Muscle of leg (tissue), 16 donors: ENCODE measurements at places on chromosomes 11 and 22. TPM values are rescaled to one million over a fixed set of nuclear protein-coding genes. Genes with fewer than 3 reads are reported as not detected.

CCDC81 gene
- 1.1 TPM for total RNA-seq

DNA sequence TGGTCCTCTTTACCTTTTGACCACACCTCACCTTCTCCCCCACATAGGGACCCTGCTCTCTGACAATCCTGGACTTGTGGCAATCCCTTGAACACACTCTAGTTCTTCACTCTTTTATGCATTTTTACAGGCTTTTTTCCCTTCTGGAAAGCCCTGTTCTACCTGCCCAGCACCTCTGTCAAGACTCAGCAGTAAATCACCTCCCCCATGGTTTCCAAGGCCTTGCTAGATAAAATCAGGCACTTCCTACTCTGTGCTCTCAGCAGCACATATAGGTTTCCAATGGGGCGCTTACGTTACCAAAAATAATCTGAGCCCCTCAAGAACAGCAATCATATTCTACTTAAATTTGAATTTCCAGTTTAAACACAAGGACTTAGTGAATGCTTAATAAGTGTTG is 53.9 kb downstream of the ETS1 start:
- no peak overlapping the region for H3K27ac ChIP-seq
- H3K36me3 ChIP-seq: no peaks in the 10 kb centered on the region
- H3K27me3 ChIP-seq: no peaks in the 10 kb centered on the region
- H3K4me1 ChIP-seq: peaks cover 7% of the 10 kb centered on the region
- H3K4me3 ChIP-seq: no peak overlapping the region

DNA sequence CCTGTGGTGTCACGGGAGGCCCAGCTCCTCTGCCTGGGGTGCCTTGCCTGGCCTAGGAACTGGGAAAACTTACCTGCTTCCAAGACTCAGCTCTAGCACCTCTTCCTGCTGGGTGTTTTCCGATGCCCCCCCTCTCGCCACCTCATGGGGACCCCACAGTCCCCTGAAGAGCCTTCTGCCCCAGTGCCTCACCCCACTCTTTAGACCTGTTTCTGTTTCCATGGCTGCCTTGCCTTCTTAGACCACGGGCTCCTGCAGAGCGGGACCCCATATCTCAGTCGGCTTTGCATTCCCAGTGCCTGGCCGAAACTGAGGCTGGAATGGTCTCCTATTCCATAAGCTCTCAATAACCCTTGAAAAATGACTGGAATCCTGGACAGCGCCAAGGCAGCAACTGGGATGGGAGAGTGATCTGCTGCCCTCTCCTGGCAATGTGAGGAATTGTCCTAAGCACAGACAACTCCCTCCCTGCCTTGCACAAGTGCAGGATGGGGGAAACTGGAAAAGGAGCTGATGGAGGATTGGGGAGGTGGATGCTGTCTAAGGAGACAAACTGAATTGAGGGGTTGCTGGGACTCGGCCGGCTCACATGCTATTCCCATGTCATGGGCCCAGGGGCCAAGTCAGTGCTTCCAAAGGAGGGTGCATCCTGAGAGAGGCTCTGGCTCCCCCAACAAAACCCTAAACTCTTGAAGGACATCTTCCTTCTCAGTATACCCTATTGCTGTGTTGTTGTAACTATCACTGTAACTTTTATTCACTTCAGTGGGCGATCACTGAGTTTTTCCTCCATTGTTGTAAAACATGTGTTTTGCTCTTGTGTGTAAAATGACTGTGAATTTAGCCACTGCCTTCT is 26.6 kb upstream of the IL17RA start:
- no peaks in the 10 kb centered on the region for H3K36me3 ChIP-seq
- no peaks in the 10 kb centered on the region for H3K27me3 ChIP-seq
- H3K27ac ChIP-seq: no peak overlapping the region
- no peak overlapping the region for H3K4me3 ChIP-seq
- peak; percentile 87 for DNase-seq

DNA sequence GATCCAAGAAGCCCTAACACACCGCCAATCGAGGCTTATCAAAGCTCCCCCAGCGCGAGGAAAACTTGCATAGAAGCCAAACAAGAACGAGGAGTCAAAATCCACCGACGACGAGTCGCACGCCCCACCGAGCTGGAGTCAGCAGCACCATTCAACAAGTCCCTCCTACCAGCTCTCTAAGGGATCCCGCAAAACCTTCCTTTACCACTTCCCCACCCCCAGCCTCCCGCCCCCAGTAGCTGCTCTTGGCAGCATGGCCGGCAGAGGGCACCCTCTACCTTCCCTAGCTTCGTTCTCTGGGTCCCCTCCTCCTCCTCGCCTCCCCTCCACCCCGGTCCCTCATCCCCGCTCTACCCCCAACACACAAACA is 1.4 kb downstream of the BDNF start:
- peak overlapping the region; percentile 67 for H3K4me3 ChIP-seq
- DNase-seq: peak; percentile 91
- peaks cover 21% of the 10 kb centered on the region for H3K4me1 ChIP-seq
- H3K27ac ChIP-seq: peak overlapping the region; percentile 68
- H3K36me3 ChIP-seq: no peaks in the 10 kb centered on the region

HTATIP2 gene
- total RNA-seq: 1.2 TPM

DNA sequence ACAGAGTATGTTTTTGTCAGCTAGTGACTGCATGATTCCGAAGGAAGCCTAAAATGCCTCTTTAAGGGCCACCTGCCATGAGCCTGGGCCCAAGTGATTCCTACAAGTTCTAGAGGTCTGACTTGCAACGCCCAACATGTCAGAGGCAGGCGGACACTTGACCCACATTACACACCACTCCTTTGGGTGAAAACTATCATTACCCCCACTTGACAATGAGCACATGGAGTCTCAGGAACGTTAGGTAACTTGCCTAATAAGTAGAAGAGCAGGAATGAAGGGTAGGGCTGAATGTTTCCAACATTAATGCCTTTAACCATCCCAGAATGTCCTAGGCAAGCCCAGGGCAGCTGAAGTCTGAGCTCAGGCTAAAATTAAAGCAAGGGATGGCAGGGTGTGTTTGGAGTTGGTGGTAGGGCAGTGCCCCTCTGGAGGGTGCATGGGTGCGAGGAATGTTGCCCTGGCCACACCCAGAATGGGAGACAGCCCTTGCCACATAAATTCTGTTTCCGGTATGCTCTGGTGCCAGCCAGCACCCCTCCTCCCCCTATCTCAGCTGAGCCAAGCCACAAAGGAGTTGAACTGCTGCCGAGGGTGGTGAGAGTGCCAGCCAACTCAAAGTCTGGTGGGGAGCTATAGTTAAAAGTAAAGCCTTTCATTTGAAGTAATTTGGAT is 2.5 kb downstream of the PLAAT2 start:
- no peaks in the 10 kb centered on the region for H3K4me1 ChIP-seq
- H3K27me3 ChIP-seq: peaks cover 3% of the 10 kb centered on the region

VWCE gene
- 3.4 TPM for total RNA-seq

DNA sequence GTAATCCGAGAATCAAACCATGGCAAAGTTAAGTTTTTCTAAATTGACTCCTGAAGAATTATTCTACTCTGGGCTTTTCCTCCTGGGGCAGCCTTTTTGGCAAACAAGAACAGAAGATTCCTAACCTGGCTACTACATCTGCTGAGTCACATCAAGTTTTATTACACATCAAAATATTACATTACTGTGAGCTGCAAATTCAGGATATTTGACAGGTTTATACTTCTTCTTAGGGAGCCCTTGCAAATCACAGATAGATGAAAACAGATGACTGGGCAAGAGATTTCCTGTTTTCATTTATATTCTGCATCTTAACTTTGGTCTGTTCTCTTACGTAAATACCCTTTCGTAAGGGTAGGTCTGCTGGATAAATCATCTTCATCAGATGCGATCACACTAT is 23.6 kb downstream of the XRRA1 start:
- DNase-seq: peak; percentile 1
- no peak overlapping the region for H3K4me3 ChIP-seq
- H3K27ac ChIP-seq: no peak overlapping the region

DNA sequence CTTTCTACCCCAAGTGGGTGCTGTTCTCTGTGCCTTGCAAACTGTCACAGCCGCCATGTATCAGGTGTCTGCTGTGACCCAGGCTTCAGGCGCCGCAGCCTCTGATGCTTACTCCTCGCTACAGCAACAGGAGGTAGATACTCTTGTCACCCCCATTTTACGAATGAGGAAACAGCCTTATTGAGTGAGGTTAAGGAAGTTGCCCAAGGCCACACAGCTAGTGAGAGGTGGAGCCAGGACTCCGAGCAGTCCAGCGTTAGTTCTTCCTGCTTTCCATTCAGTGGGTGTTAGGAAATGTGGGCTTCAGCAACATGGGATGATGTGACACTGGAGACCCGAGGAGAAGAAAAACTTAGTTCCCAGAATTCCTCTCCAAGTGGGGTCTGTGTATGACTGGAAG is 14.3 kb downstream of the RNF215 start:
- H3K4me3 ChIP-seq: no peak overlapping the region
- H3K4me1 ChIP-seq: peaks cover 12% of the 10 kb centered on the region
- no peak for DNase-seq
- no peak overlapping the region for H3K27ac ChIP-seq
- H3K36me3 ChIP-seq: peaks cover 10% of the 10 kb centered on the region
- H3K27me3 ChIP-seq: no peaks in the 10 kb centered on the region

- H3K36me3 ChIP-seq: no peaks in the 10 kb centered on the region
- H3K27me3 ChIP-seq: peaks cover 2% of the 10 kb centered on the region
- no peak overlapping the region for H3K4me3 ChIP-seq
- H3K27ac ChIP-seq: no peak overlapping the region
- peak; percentile 17 for DNase-seq
Measured at GRCh38 chr11:32341620-32342613, 93.4 kb downstream of the WT1 start.

DNA sequence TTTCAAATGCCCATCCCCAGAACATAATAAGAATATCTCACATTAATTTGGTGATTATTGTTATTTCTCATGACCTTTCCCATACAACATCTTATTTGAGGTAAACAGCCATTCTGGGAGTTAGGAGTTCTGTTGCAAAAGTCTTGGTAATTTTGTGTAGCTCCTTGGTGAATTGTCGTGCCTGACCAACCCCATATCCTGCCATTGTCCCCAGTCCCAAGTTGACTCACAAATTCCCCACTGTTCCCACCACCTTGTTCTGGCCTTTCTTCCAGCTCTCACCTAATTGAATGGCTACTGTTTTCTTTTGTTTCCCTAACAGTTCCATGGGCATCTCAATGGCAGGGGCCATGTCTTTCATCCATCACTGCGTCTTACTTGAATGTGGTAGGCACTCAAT is 8.0 kb downstream of the MTNR1B start:
- no peaks in the 10 kb centered on the region for H3K36me3 ChIP-seq
- no peak overlapping the region for H3K4me3 ChIP-seq
- H3K27me3 ChIP-seq: peaks cover 2% of the 10 kb centered on the region
- H3K27ac ChIP-seq: no peak overlapping the region

RFPL3 gene
- not detected for total RNA-seq
